Psoas muscle (tissue), 8 donors: ENCODE measurements at places on chromosomes 7 and 10. TPM values are rescaled to one million over a fixed set of nuclear protein-coding genes. Genes with fewer than 3 reads are reported as not detected.

DNA sequence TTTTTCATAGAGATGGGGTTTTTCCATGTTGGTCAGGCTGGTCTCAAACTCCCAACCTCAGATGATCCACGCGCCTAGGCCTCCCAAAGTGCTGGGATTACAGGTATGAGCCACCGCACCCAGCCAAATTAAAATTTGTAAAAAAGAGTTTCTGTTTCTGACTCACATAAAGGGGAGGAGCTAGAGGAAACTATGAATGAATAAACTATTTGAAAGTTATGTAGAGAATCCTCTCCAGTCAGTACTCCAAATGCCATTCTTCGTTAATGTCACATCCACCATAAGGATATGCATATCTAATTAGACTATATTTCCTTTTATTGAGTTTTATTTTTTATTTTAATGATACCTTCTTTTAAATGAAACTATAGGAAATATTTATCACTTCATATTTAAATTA is 52.6 kb downstream of the MBL2 start:
- no peak for DNase-seq

EN2 gene
- polyA plus RNA-seq = 0.13 TPM

GRCh38 chr10:74022926-74023629 is 25.2 kb downstream of the VCL start:
- DNase-seq = no peak

- DNase-seq = no peak
These were observed 54.8 kb downstream of the MCU start for GRCh38 chr10:72746426-72747363.

DNA sequence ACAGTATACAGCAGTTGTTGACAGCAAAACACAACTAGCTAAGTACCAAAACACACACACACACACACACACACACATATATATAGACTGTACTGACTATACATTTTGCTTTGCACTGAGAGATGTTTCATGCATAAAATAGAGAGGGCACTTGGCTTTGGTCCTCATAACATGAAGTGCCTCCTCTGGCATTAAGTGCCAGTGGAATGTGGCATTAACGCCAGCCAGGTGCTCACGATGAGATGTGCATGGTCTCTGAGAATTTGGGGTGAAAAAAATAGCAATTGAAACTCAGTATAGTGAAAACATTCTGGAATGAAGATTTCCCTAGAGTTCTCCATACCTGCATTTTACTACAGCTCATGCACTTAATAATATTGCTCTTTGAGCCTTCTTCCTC is 70.0 kb upstream of the INSYN2A start:
- no peak for DNase-seq

GRCh38 chr7:5303591-5304505 is 21.1 kb downstream of the SLC29A4 start:
- DNase-seq = no peak

- no peak for DNase-seq
These were observed 3.8 kb downstream of the CYP3A43 start for GRCh38 chr7:99831595-99831994.
